ENCODE measurements at places on chromosomes 11 and 22.

- no peak for DNase-seq
These were observed 7.6 kb upstream of the NUCB2 start for GRCh38 chr11:17268902-17269301.

DNA sequence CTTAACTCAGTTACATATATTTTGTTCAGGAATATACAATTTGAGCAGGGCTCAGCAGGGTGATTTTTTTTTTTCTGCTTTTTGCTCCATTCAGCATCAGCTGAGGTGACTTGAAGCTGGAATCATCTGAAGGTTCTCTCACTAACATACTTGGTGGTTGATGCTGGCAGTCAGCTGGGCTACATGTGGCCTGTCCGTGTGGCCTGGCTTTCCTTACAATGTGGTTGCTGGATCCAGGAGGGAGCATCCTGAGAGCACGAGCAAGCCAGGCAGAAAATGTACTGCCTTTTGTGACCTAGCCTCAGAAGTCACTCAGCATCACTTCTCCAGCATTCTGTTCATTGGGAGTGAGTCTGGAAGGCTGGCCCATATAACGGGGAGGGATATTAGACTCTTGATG lies 151.6 kb upstream of the E2F8 start:
- no peak for DNase-seq

- DNase-seq, result no peak
These were observed 54.4 kb downstream of the IGLL5 start for GRCh38 chr22:22941831-22942510.

DNA sequence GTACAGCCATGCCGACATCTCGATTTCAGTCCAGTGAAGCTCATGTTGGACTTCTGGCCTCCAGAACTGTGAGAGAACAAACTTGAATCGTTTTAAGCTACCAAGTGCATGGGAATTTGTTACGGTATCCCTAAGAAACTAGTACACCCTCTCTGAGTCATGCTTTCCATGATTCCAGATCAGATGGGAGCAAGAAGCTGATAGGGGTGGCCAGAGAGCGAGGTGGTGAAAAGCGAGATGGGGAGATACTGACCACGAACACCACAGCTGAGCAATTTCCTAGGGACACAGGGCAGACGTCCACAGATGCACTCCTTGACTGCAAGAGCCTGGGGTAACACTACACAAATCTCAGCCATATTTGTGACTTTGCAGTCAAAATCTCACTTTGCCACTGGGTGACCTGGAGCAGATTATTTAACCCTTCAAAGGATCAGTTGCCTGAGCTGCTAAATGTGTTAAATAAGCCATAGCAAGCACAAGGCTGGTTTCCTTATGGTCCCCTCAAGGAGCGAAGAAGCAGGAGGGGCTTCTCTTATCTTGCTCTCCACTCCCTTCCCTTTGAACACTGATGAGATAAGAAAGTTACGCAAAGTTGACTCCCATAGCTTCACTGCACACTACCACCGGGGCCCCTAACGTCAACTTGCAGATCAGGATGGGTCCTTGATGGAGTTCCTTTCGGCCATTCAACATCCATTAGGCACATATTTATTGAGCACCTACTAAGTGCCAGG lies 22.6 kb upstream of the RCN1 start:
- DNase-seq, result no peak

GRCh38 chr11:44199298-44199697 lies 103.8 kb downstream of the EXT2 start:
- DNase-seq, result peak; percentile 87

DNA sequence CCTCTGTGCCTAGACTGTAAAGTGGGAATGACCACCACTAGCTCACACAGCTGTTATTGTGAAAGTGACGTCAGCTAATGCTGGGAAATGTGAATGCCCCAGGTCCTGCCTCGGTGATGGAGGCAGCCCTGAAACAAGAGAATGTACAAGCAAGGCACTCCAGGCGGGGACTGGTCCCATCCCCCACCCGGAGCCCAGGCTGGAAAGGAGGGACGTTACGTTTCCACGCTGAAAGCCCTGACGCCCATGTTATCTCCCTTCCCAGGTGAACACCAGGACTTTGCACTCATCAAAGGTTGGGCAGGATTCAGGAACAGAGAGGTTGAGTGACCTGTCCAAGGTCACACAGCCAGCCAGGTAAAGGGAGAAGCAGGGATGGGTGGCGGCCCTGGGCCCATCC lies 784 bp downstream of the SULT4A1 start:
- peak; percentile 31 for DNase-seq

- peak; percentile 89 for DNase-seq
These were observed 11.9 kb upstream of the NRIP3 start for GRCh38 chr11:9015677-9016076.

GRCh38 chr22:31295831-31296657 lies 3.8 kb upstream of the PIK3IP1 start:
- DNase-seq, result peak; percentile 15

DNA sequence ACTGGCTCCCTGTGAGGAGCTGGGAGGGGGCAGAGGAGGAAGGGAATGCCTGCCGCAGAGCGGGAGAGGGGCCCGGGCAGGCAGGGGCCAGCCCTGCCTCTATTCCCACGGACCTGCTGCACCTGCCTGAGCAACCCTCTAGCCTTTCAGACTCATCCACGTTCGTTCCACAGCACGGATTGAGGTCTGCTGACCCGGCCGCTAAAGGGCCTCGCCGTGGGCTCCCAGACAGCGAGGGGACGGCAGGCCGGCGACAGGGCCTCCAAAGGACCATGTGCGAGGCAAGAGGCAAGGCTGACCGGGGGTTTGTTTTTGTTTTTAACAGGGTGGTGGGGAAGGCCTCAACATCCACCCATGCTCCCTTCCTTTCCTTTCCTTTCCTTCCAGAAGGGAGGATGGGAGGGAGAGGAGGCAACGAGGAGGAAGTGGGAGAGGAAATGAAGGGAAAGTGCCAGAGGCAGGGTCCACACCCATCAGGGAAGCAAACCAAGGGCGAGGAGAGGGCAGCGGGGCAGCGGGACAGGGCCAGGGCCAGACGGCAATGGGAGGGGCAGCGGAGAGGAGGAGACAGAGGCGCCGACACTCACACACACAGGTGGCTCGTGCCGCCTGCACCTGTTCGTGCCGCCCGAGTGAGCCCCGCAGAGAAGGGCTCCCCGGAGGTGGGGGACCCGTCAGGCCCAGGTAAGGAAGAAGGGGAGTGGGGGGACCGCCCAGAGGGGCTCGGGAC lies 7.5 kb downstream of the LRFN4 start:
- DNase-seq, result peak; percentile 42

GRCh38 chr11:24198481-24198880 lies 298.4 kb upstream of the LUZP2 start:
- DNase-seq, result no peak

GRCh38 chr11:78300108-78300839 lies 111.6 kb downstream of the USP35 start:
- DNase-seq, result no peak

All from NCI-H69 (cell line).